Left hindlimb (tissue), 1 donor: ENCODE measurements at places on chromosomes 13 and 19.

GRCh38 chr13:87671753-87672605 is 808 bp downstream of the SLITRK5 start:
- DNase-seq: peak; percentile 58

DNA sequence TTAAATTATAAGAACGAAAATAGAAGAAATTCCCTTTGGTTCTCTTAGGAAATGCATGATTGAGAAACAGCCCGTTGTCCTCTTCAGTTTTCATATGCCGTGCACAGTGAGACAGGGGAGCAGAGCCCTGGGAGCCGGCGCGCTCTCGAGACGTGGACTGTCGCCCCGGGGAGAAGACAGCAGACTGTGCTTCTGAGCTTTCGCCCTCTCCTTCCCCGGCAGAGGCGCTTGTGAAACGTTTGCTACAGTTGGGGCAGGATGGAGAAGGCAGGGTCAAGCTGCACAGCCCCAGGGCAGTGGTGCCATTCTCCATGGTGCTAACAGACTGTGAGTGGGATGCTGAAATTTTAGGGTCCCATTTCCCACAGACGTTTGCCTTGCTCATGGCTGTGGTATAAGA is 192.2 kb upstream of the KL start:
- DNase-seq: no peak

- DNase-seq: no peak
Measured at GRCh38 chr13:70523622-70524021, 415.4 kb upstream of the KLHL1 start.

DNA sequence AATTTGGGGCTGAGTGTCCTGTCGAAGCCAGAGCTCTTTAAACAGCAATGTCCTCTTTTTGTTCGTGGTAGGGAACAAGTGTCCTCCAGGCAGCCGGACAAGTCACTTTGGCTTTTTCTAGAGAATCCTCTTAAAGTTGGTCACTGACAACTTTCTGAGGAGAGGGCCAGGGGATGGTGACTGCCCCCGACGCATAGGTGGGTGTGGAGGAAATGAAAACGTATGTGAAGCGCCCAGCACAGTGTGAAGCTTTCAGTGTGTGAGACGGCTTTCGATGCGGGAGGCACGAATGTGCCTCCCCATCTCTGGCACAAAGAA is 45.8 kb upstream of the ZNF536 start:
- no peak for DNase-seq

DNA sequence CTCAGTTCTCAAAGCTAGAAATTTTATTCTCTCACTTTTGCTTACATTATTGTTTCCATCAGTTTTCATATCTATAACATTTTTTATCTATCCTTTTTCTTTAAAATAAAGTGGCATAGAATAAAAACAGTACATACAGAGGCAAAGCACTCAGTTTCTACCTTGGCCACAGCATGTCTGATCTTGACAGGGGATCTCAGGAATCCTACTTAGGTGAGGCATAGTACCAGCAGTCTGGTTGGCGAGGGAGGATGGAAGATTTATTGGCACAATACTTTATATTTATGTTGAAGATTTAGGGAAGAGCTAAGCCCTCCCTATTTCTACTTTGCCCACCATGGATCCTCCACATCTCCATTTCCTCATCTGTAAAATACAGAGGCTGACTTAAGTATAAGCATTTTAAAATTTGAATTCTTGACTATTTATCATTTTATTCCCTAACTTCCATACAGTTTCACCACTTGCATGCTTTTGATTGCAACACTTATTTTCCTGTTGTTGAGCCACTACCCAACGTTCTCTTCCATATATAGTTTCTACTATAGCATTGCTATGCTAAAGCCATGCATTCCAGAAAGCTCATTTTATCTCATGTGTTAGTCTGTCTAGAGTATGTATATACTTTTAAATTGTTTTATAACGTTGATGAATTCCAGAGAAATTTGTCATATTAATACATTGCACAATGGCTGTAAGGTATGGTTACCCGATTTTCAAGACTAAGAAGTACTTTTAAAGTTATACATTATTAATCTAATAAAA is 506.7 kb downstream of the KCTD12 start:
- DNase-seq: no peak

GRCh38 chr13:35164324-35164932 is 222.4 kb downstream of the NBEA start:
- no peak for DNase-seq

- DNase-seq: no peak
Measured at GRCh38 chr19:36898422-36898821, 17.7 kb downstream of the ZNF829 start.

DNA sequence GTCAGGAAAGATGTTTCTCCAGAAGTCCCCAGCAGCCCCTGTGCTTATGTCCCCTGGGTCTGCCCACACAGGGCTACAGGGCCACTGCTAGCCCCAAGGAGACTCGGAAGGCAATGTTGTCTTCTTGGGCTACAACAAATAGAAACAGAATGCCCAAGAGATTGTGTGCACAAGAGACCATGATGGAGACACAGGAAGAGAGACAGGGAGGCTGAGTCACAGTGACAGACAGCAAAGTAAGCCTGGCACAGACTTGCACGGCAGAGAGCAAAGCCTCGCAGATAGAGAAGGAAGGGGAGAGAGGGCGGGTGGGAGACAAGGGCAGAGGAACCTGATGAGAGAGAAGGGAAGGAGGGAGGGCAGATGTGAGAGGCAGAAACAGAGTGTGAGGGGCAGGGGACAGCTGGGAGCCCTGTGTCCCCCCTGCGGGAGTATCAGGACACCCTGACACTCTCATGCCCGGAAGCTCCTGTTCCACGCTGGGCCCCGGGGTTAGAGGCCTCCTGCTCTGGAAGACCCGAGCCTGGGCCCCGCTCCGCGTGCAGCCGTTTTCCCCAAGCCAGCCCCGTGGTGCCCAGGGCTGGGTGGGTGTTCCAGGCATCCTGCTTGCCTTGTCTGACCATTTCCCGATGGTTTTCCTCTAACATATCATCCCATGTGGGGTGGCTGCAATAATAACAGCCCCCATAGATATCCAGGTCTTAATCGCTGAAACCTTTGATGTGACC is 2.7 kb upstream of the PLA2G4C start:
- DNase-seq: no peak

DNA sequence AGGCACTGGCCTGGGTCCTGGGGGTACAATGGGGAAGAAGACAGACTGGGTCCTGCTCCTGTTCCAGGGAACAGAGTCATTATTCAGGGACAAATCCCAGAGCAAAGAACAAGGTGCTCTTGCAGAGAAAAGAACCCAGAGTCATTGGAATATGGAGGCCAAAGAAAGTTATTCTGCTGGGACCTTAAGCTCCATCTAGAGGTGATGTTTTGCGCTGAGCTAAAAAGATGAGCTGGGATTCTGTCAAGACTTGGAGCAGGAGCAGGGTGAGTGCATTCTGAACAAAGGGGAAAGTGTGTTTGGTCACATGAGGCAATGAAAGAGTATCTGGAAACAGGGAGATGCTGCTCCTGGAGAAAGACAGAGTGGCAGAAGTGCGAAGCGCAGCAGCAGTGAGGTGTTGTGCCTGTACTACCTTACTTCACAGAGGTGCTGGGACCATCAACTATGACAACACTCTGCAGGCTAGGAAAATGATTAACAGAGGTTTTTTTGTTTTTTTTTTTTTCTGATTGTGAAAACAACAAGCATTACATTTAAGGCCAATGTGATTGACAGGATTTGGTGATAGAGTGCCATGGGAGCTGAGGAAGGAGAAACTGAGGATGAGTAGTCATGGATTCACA is 95.3 kb upstream of the TNFSF11 start:
- DNase-seq: no peak

DNA sequence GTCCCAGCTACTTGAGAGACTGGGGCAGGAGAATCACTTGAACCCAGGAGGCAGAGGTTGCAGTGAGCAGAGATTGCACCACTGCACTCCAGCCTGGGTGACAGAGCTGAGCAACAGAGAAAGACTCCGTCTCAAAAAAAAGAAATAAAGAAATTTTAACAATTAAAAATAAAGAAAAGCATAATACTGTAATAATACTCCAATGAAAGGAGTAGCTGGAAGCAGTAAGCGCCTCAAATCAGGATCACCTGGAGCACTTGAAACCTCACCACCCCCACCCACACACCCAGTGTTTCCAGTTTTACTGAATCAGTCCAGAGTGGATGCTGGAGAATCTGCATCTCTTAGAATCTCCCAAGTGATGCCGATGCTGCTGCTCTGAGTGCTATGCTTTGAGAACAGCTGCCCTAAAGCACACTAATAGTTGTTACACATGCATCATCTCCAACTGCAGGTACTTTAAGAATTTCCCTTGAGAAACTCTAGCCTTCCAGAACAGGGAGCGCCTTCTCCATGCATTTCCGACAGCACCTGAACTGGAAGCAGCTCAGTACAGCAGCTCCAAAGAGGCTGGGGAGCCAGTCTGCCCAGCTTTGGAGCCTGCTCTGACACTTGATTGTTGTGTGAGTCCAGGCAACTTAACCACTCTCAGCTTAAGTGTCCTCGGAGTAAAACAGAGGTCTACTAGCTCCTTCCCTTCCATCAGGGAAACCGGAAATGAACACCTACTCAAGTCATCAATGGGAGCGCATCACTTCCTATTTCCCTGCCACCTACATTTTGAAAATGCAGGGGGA is 2.9 kb downstream of the ABCC4 start:
- no peak for DNase-seq
